ENCODE measurements at places on chromosomes 2 and 18. TPM values are rescaled to one million over a fixed set of nuclear protein-coding genes. Genes with fewer than 3 reads are reported as not detected.
A peak's percentile ranks its signal among the peaks of the same experiment; 100 is the strongest.

Gene SUPT7L
- 22.9 TPM for total RNA-seq

GRCh38 chr2:101809698-101810097 lies 112.2 kb downstream of the MAP4K4 start:
- DNase-seq, result no peak

GRCh38 chr2:99550368-99550767 lies 60.6 kb upstream of the REV1 start:
- no peak for DNase-seq

DNA sequence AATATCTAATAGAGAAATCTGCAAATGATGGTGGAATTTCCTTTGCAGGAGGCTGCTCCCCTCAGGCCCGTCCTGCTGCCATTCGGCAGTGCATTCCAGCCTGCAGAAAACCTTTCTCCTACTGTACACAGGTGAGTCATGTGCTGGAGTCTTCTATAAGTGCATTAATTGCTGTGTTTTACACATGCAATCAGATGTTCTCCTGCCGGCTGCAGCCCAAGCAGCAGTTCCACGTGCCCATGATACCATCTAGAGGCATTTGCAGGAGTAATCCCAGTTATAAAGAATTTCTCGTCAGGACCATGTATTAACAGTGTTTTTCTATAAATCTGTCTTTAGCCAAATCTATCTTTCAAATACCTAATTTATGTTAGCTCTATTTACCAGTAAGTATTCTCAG lies 304.7 kb upstream of the HNMT start:
- peak; percentile 68 for DNase-seq

DNA sequence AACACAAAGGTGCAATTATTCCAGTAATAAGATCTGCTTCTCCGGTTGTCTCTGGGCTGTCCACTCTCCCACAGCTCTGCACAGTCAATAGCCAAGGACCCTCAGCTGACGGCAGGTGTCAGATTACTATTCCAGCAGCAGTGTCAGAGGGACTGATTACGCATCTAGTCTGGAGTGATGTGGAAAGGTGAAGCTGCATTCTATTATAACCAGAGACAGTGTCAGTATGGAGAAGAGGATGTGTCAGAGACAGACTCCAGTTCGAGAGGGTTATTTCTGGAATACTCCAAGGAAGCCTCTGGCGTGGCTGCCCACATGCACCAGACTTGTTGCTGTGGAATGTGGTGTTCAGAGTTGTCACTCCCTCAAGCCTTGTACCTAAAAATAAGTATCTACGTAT lies 163.6 kb upstream of the TMEM200C start:
- DNase-seq, result no peak

DNA sequence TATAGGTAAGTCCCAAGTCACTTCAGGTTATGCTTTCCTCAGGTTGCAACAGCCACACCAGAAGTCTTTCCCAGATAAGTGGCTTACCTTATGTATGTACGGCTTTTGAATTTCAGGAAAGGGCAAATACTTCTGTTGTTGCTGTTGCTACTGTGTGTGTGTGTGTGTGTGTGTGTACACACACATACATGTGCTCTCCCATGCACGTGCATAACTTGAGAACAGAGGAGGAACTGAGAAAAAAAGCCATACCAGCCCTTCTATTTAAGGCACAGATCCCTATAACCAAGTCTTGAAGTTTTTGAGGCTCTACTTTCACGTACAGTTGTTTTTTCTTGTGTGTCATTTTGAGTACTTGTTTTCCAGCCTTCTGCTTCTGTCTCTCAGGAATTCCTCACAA lies 62.4 kb downstream of the WDPCP start:
- no peak for DNase-seq

- DNase-seq, result no peak
Observed at GRCh38 chr2:189657867-189658266, 3.4 kb upstream of the ASNSD1 start.

All from HT-29 (cell line).